Omental fat pad (tissue), 4 donors: ENCODE measurements at places on chromosomes 11 and 22. TPM values are rescaled to one million over a fixed set of nuclear protein-coding genes. Genes with fewer than 3 reads are reported as not detected.

- DNase-seq, result no peak
Measured at GRCh38 chr11:114478768-114479167, 39.5 kb downstream of the REXO2 start.

- DNase-seq, result no peak
Measured at GRCh38 chr11:118948000-118948399, 8.1 kb upstream of the UPK2 start.

DNA sequence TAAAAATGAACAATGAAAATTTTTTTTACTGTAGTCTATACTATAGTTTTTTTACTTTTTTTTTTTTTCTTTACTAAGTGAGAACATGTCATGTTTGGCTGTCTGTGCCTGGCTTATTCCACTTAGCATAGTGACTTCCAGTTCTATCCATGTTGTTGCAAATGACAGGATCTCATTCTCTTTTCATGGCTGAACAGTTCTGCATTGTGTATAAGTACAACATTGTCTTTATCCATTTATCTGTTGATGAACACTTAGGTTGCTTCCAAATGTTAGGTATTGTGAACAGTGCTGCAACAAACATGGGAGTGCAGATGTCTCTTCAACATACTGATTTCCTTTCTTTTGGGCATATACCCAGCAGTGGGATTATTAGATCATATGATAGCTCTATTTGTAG is 88.1 kb upstream of the CCDC90B start:
- no peak for DNase-seq

The PRR33 gene
- total RNA-seq, result not detected

The CALCA gene
- total RNA-seq, result 1.1 TPM
